ENCODE measurements at places on chromosomes 7 and 10. TPM values are rescaled to one million over a fixed set of nuclear protein-coding genes. Genes with fewer than 3 reads are reported as not detected.

The SPDYE17 gene
- polyA plus RNA-seq = not detected

The UCMA gene
- polyA plus RNA-seq = not detected

The EN2 gene
- 0.04 TPM for polyA plus RNA-seq

The HMX2 gene
- not detected for polyA plus RNA-seq
